Stimulated activated effector memory CD8-positive, alpha-beta T cell treated with anti-CD3 and anti-CD28 coated beads, Interleukin-12 subunit alpha, Interleukin-12 subunit beta, amount 100 ng/mL, for 72 hours (primary cell): ENCODE measurements at places on chromosomes 16 and 17.

GRCh38 chr17:19652595-19652994 lies 4.0 kb downstream of the ALDH3A2 start:
- DNase-seq = no peak

DNA sequence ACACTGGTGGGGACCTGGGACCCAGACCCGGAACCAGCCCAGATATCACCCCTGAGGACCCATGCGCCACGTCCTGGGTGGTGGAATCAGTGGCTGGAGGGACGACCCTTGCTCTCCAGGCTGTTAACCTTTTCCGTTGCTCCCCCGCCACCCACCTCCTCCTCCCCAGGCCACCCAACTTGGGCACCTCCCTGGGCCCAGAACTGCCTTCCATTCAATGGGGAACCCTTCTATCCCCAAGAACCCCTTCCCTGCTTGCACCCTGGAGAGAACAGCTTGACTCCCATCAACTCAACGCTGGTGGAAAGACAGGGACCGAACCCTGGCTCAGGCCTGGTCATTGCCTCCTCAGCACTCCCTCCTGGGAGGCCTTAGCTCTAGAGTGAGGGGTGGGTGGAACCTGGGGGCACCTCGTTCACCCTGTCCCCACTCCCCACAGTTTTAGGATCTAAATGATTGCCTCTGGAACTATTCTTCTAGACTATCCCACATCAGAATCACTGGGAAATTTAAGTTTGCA lies 5.7 kb upstream of the IL32 start:
- DNase-seq = peak; percentile 61

DNA sequence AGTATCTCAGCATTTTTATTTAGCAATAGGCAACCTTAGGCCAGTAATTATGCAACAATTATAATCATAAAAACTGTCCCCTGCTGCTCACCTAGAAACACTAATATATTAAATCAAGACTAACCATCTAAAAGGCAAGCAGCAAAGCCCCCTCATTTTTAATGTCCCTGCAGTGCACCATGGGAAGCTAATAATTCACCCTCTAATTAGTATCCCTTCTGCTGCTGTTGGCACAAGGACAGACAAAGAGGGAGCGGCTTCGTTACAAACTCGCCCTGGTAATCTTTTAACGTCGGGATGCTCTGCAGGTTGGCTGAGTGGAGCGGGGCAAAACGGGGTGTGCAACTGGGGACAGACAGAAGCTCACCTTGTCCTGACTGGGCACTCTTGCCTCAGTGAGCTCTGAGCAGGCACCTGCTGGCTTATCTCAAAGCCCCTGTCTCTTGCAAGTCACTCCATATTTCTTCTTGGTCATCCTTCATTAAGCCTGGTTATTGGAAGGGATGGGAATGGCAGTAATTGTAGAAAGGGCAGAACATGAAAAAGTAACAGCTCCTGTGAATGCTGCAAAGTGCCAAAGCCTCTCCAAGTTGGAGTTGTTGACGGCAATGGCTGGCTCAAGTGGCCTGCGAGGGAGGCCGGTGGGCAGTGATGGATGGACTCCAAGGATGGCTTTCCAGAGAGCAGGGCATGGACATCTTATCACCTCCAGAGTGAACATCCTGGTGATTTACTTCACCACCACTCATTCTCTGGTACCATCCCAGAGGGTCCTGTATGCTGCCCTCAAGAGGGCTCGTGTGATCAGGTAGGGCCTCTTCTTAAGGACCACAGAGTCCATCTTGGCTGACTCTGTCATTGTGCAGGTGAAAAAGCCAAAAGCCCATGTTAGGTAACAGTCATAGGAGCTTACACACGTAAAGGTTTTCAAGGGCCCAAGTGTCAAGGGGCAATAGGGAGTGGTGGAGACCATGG lies 219.6 kb upstream of the N4BP1 start:
- DNase-seq = no peak

DNA sequence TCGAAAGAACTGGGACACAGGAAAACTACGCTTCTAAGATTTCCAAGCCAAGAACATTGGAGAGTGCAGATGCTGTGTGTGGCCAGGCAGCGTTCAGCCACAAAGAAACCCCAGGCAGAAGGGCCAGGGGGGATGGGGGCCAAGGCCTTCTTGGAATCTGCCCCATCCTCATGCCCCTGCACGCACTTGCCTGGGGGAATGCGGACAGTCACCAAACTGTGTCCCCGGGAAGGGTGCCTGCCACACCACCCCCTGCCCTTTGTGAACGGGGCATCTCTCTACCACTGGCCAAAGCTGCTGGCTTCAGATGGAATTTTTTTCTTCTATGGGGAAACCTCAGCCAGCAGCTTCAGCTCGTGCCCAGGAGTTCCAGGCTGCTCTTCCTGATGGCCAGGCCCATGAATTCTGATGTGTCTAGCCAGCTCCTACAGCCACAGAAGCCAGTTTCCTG lies 32.0 kb upstream of the DNAH17 start:
- no peak for DNase-seq

DNA sequence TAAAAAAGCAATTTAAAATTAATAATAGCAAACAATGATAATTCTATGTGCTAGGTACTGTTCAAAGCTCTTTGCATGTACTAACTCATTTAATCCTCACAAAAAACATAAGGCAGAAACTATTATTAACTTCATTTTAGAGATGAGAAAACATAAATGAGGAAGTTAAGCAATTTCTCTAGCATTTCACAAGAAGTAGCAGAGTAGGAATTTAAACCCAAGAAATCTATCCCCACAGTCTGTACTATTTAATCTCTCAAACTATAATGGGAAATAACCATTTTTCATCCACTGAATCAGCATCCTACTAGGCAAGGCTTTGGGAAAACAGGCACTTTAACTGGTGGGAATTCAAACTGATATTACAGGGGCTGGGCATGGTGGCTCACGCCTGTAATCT lies 42.2 kb upstream of the INTS2 start:
- DNase-seq = no peak

GRCh38 chr17:8143581-8144400 lies 8.4 kb downstream of the PER1 start:
- DNase-seq = peak; percentile 3

DNA sequence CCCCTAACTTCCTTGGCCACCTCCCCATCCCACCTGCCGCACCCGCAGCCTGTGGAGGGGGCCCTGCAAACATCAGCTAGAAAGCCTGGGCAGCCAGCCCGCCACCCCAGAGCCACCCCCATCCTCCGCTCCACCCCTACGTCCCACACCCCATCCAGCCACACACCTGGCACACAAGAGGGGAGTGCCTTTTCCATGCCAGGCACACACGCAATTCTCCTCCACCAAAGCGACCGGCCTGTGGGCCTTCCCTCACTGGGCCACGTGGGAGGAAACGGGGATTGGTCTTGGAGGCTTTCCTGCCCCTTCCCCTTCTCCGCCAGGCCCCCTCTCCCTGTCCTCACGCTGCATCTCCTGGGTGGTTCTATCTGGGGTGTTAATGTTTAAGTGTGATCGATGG lies 48.7 kb upstream of the TNRC6C start:
- no peak for DNase-seq

- DNase-seq = no peak
These were observed 14.0 kb downstream of the SRCIN1 start for GRCh38 chr17:38591759-38592241.
